ENCODE measurements at places on chromosomes 2 and 18.
A peak's percentile ranks its signal among the peaks of the same experiment; 100 is the strongest.

DNA sequence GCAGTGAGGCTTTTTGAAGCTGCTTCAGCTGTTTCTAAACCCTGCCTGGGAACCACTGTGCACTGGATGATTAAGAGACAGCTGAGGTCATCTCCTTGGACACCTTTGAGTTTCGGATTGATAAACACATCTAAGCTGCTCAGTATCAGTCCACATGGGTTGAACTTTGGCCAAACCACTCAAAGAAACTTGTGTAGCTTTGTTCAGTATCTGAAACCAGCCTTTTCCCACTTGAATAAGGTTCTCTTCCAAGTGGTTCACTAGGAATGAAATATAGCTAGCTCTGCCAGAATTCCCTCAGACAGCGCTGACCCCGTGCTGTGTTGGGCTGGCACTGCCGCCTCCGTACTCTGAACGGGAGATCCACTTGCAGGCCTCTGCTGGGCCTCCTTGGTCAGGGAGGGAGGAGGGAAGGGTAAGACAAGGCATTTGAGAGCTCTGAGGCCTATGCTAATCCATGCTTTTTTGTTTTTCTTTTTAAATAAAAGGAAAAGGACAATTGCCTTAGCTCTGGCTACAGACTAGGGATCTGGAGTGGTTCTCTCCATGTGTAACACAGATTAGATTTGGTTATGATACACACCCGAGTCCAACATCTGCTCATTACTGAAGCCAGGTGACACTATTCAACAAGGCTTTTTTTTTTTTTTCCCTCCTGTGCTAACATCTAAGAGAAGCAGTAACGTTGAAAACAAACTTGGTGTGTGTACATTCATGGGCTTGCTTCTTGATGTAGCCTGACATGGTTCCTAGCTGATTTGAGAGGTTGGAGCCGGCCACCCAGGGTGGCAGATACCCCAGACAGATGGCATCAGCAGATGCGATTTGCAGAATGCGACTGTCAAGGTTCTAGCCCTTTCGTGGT, 67.7 kb downstream of the NCK2 start:
- DNase-seq, result no peak

DNA sequence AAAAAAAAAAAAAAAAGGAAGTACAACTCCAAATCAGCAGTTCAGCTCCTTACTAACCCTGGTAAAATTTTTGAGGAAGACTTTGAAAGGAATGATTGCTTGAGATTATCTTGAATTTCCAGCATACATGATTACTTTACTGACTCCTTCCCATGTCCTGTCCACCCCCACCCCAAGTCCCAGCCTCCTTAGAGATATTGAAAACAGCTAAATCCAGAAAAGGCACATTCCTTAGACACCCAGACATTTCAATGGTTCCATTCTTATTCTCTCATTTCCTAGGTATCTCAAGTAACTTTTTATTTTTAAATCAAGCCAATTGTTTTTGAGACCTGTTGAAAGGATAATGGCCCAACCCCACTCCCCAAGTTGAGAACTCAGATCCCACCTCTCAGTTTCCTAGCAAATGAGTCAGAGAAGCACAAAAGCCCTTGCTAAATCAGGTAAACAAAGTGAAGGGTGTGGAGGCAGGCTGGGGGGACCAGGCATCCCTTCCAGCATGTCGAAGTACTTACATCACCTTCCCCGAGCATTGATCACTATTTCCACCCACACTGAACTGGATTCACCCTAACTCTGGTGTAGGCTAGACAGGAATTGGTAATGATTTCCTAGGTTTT, 95.4 kb upstream of the FZD7 start:
- DNase-seq, result no peak

GRCh38 chr2:159939946-159940345, 122.5 kb downstream of the PLA2R1 start:
- DNase-seq, result no peak

DNA sequence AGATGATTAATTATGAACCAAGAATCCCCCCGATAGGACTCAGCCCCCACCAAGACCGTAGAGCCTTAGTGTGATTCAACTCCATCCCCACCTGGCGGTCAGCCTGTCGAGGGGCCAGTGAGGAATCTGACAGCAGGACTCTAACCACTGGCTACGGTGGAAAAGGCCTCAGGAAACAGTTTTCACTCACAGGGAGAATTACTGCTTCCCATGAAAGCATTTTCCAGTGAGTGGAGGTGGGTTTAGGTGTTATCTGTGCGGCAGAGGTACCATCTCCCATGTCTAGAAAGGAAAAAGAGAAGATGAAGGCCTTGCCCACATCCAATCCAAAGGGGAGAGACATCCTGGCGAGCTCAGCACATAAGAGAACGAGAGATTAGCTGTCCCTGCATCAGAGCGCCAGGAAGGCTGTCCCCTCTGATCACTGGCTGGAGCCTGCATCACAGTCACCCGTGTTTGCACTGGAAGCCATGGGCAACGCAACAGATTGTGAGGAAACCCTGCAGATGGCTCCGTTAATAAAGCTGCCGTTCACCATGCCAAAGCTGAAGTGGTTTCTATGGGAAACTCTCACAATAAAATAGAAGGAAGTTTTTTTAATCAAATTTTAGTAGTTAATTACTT, 22.3 kb downstream of the COX7A2L start:
- DNase-seq, result no peak

DNA sequence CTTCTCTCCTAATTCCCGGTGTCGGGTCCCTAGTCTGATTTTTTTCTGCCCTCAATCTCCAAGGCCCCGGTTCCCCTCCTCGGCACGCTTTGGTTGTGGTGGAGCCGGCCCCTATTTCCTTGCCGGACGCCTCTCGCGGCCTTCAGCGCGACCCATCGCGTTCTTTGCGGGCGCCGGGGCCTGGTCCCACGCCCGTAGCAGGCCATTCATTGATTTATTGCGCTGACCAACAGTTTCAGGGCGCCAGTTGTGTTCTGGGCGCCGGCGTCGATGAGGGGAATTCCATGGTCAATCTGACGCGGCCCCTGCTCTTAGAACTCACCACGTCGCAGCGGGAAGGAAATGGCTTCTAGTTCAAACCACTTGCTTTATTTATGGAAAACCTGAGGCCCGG, 396 bp downstream of the CNOT9 start:
- DNase-seq, result peak; percentile 50

DNA sequence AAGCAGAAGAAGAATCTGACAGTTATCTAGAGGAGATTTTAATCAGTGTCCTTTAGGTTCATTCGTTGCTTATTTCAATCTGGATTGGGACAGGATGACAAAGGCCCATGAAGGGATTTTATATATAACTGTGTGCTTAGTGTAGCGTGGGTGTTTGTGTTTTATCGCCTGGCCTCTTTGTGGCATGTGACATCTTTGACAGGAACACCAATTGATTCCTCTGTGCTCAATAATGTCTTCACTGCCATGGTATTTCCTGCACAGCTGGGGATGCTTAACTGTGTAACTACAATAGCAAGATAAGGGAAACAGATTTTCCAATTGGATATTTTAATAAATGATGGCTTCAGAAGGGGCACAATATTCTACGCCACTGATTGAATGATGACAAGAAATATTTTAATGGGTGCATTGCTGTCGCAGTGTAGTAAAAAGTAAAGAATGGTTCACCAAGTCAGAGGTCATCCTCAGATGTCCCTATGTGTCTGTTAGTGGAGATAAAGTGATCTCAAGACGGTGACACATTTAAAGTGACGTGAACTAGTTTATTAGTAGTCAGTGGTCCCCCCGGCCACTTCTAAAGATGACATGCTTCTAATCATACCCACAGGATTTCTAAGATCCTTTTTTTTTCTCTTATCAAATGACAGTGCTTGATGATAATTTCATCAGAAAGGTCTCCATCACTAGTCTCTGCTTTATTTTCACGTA, 160.4 kb downstream of the AGAP1 start:
- no peak for DNase-seq

DNA sequence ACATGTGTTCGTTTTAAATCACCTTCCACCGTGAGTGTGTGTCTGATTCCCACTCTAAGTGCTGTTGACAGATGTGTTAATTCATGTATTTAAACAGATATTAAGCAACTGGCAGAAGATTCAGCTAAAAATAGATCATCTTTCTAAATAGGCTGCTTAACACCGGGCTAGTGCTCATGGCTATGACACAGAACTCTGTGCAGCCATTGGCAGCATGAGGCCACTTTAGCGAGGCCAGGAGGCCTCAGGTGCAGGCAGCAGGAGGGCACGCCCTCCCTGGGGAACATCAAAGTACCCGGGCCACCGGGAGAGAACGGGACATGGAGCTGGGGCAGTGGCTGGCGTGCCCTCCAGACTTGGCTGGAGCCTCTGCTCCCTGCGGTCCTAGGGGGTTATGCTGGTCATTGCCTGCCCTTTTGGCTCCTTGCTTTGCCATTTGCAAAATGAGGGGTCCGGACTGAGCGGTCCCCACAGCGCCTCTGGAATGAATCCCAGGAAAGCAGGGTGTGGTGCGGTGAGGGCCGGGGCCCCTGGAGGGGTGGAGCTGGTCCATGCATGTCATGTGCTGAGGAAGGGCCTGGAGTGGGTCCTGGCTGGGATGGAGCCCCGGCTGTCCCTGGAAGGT, 62.8 kb upstream of the HDAC4 start:
- no peak for DNase-seq

DNA sequence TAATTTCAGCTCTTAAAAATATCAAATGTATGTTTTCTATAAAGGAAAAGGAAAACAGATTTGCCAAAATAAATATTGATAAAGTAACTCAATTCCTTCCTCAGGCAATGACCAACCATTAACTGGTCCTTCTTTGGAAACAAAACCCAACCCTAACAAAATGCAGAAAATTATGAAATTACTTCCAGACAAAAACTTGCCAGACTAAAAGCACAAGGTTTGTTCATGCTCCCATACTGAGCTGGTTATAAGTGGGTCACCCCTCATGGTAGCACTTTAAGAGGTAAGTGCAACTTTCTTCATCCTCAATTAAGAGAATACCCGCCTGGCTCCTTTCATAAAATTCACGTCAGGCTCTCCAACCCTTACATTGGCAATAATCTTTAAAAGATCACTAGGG, 31.1 kb upstream of the TTC32 start:
- no peak for DNase-seq

DNA sequence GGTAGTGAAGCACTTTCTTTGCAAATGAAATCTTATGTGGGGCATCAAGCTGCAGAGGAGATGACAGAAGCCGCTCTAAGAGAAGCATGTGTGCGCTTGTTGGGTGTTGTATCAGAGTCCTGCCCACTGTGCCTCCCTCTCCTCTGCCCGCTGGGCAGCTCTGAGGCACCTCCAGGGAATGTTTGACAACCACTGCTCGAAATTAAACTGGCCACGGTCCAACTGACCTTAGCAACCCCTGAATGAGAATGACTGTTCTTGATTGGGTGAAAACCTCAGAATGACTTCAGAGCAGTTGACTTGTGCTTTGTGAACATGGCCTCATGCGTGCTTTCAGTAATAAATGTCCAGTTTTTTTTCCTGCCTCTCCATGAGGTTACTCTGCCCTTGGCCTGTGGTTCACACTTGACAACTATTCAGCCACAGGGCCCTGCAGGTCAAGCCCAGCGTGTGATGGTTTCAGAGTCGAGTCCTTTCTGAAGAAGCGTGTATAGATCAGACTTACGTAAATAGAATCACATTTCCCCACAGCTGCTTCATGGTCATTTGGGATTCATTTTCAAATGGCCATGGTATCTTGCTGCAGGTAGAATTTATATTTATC, 94.9 kb downstream of the SLC4A3 start:
- DNase-seq, result no peak

- DNase-seq, result no peak
Observed at GRCh38 chr2:23122681-23123215, 262.2 kb upstream of the KLHL29 start.

DNA sequence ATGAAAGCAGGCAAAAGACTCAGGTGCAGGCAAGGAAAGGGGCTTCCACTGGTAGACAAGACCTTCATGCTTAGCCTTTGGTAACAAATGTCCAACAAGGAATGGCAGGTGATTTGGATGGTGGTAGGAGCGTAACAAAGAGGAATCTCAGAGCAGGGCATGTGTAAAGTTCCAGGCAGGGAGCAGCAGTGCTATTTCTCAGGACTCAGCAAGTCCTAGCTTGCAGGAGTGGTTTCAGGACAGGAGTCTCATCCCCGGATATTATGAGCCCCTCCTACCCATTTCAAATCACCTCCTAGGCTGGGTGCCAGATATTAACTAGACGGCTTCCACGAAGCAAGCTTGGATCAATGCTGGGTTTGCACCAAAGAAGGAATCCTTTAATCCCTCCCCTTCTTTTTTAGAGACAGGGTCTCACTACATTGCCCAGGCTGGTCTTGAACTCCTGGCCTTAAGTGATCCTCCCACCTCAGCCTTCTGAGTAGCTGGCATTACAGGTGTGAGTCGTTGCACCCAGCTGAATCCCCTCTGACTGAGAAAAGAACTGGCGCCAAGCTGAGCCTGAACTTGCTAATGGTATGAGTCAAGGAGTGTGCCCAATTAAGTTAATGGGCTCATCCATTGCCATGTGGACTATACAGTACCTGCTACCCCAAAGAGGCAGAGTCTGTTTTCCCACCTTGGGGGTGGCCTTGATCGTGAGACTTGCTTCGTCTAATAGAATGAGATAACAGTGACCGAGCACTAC, 190.3 kb downstream of the ARL4C start:
- DNase-seq, result no peak

GRCh38 chr2:187382131-187382530, 65.9 kb downstream of the CALCRL start:
- DNase-seq, result no peak

DNA sequence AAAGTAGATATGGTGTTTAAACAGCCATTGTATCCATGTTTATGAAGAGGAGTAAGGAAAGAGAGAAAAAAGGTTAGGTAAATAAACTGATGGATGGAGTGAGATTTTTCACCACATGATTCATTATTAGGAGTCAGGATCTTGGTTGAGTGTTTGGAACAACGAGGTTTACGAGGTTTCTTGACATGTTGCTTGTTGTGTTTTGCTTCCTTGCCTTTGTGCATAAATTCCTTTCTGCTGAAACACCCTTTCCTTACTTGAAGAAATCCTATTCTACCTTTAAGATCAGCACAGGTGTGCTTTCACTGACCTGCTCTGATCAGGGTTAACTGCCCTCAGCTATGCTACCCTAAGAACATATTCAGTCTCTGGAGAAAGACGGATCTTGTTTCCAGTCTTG, 66.6 kb downstream of the EFEMP1 start:
- DNase-seq, result no peak

DNA sequence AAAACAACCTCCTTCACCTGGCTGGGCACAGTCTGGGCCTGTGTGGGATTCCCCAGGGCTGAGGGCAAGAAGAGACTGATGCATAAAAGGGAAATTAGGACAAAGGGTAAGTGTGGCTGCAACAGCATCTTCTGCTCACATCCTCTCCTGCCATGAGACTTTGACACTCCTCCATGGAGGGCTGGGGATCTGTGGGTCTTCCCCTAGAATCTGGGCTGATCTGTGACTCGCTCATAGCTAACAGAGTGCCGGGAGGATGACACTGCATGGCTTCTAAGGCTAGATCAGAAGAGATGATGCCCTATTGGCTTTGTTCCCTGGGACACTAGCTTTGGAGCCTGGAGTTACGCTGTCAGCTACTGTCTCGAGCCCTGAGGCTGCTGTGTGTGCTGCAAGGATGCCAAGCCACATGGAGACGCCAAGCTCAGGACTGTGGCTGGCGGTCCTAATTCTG, 24.3 kb downstream of the MOCOS start:
- DNase-seq, result no peak

GRCh38 chr2:24482251-24482971, 8.6 kb upstream of the NCOA1 start:
- DNase-seq, result no peak
